Hepatocyte (in vitro differentiated cells): ENCODE measurements at places on chromosomes 13 and 19.
A peak's percentile ranks its signal among the peaks of the same experiment; 100 is the strongest.

DNA sequence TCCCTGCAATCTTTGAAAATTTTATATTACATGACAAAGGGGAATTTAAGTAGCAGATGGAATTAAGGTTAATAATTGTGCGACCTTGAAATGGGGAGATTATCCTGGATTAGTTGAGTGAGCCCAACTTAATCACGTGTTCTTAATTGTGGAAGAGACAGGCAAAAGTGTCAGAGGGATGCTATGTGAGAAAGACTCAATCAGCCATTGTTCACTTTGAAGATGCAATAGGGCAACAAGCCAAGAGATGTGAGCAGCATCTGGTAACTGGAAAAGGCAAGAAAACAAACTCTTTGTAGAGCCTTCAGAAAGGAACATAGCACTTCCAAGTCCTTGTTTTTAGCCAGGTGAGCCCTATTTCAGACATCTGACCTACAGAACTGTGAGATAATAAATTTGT, 247.7 kb downstream of the SLITRK1 start:
- DNase-seq, result no peak

GRCh38 chr13:47251771-47252170, 354.9 kb upstream of the HTR2A start:
- DNase-seq, result no peak

GRCh38 chr19:18021121-18021755, 13.3 kb downstream of the ARRDC2 start:
- DNase-seq, result no peak

DNA sequence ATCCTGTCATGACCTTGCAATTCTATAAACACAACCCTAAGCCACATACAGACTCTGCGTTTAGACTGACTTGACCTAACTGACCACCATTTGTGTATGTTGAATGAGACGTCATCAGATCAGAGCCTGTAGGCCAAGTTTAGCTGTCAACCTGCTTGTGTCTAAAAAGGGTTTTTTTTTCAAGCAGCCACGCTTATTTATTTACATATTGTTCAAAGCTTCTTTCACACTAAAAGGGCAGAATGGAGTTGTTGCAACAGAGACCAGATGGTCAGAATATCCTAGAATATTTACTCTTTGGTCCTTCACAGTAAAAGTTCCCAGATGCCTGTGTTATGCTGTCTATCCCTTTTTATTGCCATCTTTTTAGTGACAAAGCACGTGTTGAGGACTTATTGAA, 307.7 kb upstream of the SLC10A2 start:
- no peak for DNase-seq

- DNase-seq, result peak; percentile 96
These were observed 2.9 kb downstream of the ETV2 start for GRCh38 chr19:35644206-35644986.

DNA sequence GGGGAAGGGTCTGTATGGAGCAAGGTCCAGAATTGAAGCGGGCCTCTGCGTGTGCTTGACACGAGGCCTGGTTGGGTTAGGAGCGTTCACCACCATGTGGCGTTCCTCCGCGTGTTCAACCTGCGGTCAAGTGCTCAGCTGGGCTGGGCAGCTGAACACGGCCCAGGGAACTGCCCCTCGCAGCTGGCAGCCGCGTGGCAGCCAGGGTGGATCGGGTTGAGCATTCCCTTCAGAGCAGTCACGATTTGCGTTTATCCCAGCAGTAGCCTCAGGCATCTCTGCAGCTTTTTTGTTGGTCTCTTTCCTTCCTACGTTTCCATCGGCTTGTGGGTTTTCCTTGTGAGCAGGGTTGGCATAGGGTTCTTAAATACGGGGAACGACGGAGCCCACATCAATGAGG, 28.7 kb upstream of the F2RL3 start:
- DNase-seq, result no peak

GRCh38 chr13:65613004-65613403, 1617.1 kb downstream of the PCDH9 start:
- no peak for DNase-seq
